HAP-1 (cell line): ENCODE measurements at places on chromosomes 6 and 20.

DNA sequence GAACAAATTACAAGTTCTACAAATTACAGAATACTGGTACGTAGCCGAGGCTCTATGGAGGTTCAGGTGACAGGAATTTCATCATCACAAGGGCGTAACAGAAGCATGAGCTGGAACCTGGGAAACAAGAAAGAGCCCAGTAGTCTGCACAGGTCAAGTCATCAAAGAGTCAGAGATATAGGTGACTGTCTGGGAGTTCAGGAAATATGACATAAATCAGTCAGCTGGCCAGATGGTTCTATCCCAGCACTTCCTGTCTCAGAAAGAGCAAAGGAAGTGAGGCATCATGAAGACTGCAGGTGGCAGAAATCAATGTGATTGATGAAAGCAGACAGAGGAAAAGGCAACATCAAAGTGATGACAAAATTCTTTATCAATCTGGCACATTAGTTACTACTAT is 23.3 kb downstream of the MYCT1 start:
- no peak for DNase-seq

DNA sequence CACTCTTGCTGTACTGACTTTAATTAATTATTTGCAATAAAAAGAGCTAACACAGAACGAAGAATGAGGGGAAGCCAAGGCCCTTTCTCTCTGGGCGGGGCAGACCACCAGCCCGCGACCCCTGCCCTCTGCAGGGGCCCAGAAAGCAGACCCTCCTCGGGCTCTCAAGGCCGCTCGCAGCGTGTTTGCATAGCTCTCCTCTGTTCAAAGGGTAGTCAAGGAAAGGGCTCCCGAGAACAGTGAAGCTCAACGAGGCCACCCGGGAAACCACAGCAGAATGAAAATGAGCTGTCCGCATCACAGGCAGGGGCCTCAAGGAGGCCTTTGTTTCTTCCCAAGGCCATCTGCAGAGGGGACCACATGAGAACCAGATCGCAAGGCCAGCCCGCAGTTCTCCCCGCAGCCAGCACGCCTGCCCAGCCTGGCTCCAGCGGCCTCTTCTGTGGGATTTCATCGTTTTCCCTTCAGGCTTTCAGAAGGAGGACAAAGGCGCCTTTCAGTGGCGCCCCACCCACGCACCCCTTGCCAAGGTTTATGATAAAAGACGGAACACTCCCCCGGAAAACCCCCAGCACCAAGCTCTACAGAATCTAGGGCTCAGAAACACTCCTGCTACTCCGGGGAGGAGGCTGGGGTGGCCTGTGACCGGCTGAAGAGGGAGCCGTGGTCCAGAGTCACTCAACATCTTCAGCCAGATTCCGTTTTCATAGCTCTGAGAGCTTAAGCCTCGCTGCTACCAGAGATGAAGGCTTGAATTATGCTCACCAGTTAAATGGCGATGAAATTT is 25.3 kb downstream of the ACSS1 start:
- DNase-seq: peak; percentile 77

DNA sequence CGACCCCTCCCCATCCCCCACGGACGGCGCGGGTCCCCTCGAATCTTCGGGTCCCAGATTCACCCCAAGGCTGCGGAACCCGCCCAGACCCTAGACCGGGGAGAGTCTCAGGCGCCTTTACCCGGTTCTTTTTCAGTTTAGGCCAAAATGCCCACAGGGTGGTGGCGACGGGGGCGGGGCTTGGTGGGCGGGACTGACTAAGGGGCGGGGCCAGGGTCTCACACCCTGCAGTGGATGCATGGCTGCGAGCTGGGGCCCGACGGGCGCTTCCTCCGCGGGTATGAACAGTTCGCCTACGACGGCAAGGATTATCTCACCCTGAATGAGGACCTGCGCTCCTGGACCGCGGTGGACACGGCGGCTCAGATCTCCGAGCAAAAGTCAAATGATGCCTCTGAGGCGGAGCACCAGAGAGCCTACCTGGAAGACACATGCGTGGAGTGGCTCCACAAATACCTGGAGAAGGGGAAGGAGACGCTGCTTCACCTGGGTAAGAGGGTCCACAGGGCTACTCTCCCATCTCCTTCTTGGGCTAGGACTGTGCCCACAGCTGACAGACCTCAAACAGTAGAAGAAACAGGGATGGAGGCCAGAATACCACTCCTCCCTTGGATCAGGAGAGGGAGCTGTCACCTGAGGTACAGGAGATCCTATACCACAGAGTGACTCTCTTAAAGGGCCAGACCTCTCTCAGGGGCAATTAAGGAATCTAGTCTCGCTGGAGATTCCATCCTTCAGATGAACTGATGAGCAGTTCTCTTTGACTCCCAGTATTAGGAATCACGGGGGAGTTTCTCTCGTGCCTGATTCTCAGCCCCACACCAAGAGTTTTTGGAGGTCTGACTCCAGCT is 942 bp downstream of the HLA-E start:
- DNase-seq: peak; percentile 42

DNA sequence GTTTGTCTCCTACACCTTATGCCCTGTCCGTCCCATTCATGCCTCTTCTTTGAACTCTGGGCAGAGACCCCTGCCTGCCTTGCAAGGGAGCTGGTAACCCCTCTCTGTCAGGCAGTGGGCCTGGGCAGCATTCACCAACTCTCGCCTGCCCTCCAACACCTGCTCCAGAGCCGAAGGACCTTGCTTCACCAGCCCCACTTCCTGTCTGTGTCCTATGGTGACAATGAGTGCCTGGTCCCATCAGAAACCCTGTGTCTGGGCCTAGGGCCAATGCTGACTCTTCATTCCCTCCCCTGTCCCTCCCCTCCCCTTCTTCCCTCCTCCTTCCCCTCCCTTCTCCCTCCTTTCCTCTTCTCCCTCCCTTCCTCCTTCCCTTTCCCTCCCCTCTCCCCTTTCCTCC is 22.8 kb upstream of the PCMTD2 start:
- no peak for DNase-seq

- DNase-seq: no peak
Measured at GRCh38 chr6:42841844-42842584, 37.4 kb upstream of the RPL7L1 start.

DNA sequence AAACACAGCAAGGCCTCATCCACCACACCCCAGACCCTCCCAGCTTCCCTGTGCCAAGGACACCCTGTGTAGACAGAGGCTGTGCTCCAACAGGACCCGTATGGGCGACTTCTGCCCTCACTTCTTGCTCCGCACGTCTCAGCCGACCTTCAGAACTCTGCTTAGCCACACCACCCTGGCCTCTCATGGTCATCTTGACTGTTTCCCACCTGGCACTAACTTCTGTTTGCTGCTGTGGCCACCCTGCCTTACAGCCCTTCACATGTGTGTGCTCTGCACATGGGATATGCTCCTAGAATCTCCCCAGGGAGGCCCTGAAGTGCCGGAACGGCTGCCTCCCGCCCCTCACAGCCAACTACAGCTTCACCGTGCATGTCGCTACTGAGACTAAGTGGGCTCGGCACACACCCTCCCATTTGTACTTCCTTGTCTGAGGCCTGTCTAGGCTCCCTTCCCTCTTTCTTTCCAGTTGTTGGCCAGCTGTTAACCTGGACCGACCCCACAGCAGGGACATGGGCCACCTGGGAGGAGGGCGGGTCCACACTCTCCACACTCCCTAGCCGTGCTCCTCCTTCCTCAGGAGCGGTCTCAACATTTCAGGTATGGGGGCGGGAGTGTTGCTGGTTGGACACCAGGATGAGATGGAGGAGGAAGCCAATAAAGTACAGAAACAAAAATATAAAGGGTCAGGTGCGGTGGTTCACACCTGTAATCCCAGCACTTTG is 69.6 kb downstream of the PYGB start:
- DNase-seq: no peak

DNA sequence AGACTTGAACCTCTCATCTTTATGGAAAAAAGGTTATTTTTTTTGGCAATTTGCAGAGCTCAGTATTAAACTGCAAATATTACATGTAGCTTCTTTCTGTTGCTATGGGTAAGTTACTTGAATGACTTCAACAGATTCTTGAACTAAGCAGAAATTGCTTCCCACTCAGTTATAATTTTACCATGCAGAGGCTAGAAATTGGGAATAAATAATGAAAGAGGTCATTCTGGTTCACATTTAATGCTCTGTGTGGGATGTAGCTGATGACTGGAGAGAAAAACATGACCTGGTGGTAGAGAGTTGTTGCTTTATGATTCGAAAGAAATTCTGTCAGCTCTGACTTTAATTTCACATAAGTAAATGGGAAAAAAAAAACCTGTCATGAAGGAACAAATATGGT is 16.8 kb upstream of the ADGB start:
- no peak for DNase-seq

DNA sequence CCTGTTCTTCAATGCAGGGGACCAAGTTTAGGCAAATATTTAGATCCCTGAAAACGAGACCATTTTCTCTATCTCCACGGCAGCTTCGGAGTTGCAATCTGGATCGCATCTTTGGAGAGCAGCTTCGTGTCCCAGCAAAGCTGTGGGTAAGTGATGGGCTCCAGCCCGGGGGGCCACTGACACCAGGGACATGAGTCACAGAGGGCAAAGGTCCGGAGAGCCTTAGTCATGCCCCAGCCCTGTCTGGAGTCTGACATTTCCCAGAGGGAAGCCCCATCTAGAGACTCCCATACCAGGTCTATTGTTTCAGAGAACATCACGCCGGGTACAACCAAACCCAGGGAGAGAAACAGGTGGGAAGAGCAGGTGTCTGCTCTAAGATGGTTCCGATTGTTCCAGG is 95.9 kb downstream of the NFATC2 start:
- no peak for DNase-seq

- DNase-seq: no peak
Measured at GRCh38 chr20:14672066-14672465, 334.7 kb upstream of the FLRT3 start.
